Femur (tissue), 1 donor: ENCODE measurements at places on chromosomes 13 and 19.

GRCh38 chr13:59710996-59711701 lies 452.6 kb downstream of the DIAPH3 start:
- no peak for DNase-seq

DNA sequence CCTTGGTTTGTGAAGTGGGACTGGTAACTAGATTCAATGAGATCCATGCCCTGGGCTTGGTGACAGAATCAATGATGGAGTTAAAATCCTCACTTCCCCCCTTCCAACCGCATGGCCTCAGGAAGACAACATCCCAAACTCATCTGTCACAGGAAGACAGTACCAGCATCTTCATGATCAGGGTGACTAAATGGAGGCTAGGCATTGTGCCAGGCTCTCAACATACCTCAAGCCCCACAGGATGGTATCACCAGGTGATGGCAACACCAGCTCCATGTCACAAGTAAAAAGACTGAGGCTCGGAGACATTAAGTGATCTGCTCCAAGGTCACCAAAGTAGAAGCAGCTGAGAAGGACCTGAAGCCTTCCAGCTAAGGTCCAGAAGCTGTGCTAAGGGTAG lies 14.2 kb downstream of the MED26 start:
- DNase-seq, result no peak

- no peak for DNase-seq
These were observed 33.3 kb downstream of the TMEM255B start for GRCh38 chr13:113792236-113792770.

GRCh38 chr13:57874530-57874929 lies 243.0 kb downstream of the PCDH17 start:
- DNase-seq, result no peak

DNA sequence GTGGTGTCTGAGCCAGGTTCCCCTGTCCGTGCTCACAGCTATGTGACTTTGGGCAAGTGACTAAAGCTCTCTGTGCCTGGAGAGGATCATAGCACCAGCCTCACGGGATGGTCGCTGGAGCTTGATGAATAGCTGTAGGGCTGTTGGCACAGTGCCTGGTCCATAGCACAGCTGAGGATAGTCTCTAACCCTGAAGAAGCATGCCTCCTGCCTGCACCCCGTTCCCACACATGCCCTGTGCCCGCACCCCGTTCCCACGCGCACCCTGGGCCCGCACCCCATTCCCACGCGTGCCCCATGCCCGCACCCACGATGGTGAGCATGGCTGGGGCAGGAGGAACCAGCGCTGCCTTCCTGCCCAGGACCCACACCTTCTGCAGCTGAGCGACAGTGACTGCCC lies 63.7 kb upstream of the F7 start:
- DNase-seq, result no peak

DNA sequence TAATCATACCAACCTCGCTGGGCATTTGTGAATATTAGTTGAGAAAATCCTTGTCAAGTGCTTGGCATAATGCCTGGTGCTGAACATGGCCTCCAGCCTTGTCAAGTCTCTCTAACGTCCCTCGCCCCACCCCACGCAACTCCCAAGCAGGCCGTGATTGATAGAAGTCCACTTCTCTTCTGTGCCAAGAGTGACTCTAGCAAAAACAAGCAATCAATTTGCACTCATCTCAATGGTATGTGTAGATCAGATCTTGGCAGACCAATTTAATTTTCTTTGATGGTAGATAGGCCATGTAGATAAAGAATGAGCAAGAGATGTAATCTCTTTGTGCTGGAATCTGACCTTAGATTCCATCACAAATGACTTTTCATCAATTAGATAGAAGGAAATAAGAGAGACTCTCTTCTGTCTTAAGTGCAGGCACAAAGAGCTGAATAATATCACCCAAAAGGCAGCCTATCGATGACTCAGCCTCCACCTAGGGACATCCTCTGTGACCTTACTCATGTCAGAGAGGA lies 31.0 kb upstream of the KATNAL1 start:
- no peak for DNase-seq

DNA sequence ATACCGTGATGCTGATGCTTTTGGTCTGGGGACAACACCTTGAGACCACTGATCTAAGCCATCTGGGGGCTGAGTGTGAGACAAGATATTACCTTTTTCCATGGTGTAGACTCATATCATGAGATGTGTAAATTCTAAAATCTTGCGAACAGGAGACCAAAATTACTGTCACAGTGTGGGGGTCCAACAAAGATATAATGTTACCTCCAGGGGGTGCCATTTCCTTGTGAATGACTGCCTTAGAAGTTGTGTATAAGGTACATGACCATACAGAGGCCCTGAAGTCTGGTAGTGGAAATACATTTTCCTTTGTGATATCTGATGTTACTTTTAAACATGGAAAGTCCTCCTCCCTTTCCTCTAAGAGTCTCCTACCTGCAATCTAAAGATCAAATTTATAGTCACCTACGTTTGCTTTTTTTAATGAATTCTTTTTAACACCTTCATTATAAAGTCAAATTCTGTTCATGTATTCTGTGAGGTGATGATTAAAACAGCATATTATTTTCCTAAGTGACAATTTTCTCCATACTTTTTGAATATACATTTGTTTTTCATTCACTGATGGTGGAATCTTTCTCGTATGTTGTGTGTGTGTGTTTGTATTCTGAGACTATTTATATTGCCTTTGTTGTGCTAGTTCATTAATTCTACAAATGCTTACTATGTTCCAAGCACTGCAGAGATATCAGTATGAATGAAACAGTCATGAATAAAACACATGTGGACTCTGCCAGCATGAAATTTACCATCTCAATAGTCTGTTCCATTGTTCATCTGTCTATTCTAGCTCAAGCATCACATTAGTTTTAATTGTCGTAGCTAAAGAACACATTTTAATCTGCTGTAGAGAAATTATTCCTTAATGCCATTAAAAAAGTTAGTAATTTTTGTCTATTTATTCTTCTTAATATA lies 113.7 kb downstream of the RFC3 start:
- no peak for DNase-seq

DNA sequence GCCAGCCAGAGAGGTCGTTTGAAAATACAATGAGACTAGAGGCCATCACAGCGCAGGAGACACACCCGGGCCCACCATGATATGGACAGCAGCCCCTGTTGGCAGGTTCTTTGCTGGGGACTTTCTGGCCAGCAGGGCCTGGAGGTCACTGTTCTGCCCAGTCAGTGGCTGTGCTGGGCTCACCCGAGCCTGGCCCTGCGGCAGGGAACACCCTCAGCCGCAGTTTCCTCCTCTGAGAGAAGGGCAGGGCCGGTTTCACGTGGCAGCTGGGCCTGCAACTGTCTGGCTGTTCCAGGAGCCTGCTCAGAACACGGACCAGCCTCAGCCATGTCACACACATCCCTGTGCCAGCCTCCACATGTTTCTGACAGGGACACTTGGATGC lies 39.4 kb downstream of the ADPRHL1 start:
- peak; percentile 76 for DNase-seq

- DNase-seq, result no peak
These were observed 56.5 kb downstream of the TDRD3 start for GRCh38 chr13:60453490-60453889.

- no peak for DNase-seq
These were observed 302.4 kb downstream of the DCT start for GRCh38 chr13:94177041-94177440.

DNA sequence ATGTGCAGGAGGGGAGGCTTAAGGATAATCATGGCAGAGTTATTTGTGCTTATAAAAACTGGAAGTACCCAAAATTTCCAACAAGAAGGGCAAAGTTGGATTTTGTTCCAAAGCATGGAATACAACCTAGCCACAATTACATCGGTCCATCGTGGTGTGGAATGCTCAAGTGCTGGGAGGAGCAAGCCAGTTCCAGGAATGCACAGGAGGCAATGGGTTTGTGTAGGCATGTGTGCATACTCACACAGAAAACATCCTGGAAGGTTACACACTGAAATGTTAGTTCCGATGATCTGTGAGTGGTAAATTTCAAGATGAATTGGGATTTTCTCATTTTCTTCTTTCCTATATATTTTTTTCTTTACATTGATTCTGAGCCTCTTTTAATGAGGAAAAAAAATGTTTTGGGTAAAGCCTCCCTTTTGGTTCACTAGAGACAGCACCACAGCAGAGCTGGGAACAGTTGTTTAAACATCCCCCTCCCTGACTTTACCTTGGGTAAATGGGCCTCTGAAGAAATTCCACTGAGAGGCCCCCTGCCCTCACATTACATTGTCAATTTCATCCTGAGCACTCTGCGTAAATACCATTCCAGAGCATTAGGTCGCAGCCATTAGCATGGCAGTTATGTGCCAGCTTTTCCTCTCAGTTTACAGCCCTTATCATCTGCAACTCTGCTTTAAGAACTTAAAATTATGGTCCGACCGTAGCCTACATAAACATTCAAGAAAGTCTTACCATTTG lies 122.0 kb downstream of the UQCRFS1 start:
- no peak for DNase-seq

DNA sequence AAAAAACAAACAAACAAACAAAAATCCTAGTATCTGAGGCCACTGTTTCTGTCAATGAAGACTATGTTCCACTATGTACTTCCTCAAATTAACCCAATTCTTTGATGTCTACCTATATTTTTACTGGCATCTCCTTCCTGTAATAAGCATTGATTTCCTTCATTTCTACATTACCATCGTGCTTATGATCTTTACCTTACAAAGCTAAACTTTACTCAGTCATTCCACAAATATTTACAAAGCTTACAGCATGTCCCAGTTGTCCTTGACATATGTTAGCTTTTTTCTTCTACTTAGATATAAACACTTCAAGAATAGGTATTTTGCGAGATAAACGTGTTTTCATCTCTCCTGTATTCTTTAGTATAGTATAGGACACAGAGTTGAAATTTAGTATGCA lies 1090.9 kb downstream of the PCDH9 start:
- DNase-seq, result no peak

GRCh38 chr19:15498910-15499309 lies 9.4 kb upstream of the CYP4F22 start:
- no peak for DNase-seq

DNA sequence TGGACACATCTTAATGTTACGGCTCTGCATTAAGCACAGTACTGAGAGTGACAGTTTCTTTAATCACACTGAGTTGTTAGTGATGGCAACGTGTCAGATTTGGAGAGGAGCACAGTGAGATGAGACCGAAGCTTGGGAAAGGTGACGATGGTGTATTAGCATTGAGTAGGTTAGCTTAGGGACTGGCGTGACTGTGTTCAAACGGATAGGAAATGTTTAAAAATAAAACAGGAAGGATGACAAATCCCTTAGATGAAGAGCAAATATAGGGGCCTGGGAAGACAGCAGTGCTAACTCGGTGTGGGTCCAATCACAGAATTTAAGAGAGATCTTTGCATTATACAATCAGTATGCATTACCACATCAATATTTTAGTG lies 384.3 kb downstream of the HS6ST3 start:
- DNase-seq, result no peak

DNA sequence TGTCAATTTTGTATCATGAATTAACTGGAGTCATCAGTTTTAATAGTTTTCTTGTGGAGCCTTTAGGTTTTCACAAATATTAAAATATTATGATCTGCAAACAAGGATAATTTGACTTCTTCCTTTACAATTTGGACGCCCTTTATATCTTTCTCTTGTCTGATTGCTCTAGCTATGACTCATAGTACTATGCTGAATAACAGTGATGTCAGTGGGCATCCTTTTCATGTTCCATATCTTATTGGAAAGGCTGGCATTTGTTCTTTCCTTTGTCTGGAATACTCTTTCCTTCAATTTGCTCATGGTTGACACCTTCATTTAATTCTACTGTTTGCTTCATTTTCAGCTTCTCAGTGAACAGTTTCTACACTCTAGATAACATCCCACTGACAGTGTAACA lies 1129.3 kb downstream of the SLITRK5 start:
- DNase-seq, result no peak

GRCh38 chr19:46861691-46862502 lies 1.1 kb downstream of the ARHGAP35 start:
- peak; percentile 49 for DNase-seq

DNA sequence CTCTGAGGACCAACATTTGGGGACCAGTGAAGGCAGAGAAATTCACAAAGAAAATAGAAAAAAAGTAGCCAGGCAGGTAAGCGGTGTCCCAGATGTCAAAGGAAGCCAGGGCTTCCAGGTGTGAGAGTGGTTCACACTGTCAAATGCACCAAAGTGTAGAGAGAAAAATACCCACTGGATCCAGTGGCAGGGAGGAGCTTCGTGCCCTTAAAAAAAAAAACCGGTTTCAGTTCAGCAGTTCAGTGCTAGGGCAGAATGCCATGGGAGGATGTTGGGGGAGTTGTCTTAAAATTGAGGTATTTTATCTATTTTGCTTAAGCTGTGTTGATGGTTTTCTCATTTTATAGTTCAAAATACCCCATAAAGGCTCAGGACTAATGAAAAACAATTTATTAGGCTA lies 47.8 kb upstream of the C1QTNF9 start:
- no peak for DNase-seq

DNA sequence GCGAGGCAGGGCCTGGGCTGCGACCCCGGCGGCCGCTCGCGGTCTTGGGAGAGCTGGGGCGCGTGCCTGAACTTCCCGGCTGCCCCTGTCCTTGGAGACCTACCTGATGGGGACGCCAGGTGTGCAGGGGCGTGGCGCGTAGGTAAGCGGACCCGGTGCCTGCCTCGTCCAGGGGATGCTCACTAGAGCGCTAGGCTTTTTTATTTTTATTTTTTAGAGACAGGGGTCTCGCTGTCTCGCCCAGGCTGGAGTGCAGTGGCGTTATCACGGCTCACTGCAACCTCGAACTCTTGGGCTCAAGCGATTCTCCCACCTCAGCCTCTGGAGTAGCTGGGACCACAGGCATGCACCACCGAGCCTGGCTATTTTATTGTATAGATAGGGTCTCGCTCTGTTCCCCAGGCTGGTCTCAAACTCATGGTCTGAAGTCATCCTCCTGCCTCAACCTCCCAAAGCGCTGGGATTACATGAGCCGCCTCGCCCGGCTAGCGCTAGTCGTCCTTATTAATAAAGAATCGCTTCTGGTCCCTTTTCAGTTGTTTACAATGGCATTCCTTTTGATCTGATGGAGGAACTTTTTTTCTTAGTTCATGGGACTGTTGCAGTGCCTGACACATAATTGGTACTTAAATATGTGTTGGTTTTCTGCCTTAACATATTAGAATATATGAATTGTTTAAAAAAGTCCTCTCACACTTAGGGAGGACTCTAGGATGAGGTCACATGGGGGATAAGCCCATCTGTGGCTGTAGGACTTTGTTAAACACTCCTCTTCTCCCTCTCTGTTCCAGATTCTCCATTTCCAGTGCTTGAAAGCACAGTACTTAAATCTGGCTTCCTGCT lies 812 bp downstream of the DPY19L3 start:
- DNase-seq, result no peak

DNA sequence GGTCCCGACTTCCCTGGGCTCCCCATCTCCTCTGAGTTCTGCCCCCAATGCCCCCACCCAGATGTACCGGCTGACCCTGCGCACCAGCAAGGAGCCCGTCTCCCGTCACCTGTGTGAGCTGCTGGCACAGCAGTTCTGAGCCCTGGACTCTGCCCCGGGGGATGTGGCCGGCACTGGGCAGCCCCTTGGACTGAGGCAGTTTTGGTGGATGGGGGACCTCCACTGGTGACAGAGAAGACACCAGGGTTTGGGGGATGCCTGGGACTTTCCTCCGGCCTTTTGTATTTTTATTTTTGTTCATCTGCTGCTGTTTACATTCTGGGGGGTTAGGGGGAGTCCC lies 6.5 kb downstream of the FUZ start:
- DNase-seq, result no peak
